ENCODE measurements at places on chromosomes 3 and 15. TPM values are rescaled to one million over a fixed set of nuclear protein-coding genes. Genes with fewer than 3 reads are reported as not detected.
A peak's percentile ranks its signal among the peaks of the same experiment; 100 is the strongest.

The MLF1 gene
- 56.1 TPM for polyA plus RNA-seq

The PSMA4 gene
- 294 TPM for polyA plus RNA-seq

The SPESP1 gene
- 4.2 TPM for polyA plus RNA-seq

The THOC7 gene
- 93.1 TPM for polyA plus RNA-seq

The KLHL18 gene
- polyA plus RNA-seq: 12.4 TPM

The BMF gene
- 43.6 TPM for polyA plus RNA-seq

The MUC20 gene
- 18.3 TPM for polyA plus RNA-seq

The RTF1 gene
- polyA plus RNA-seq: 74.3 TPM

The WNT5A gene
- 44.2 TPM for polyA plus RNA-seq

The TMEM266 gene
- polyA plus RNA-seq: 10.5 TPM

The SLC28A2 gene
- 0.20 TPM for polyA plus RNA-seq

GRCh38 chr3:105613120-105613519, 246.4 kb downstream of the ALCAM start:
- DNase-seq: no peak

DNA sequence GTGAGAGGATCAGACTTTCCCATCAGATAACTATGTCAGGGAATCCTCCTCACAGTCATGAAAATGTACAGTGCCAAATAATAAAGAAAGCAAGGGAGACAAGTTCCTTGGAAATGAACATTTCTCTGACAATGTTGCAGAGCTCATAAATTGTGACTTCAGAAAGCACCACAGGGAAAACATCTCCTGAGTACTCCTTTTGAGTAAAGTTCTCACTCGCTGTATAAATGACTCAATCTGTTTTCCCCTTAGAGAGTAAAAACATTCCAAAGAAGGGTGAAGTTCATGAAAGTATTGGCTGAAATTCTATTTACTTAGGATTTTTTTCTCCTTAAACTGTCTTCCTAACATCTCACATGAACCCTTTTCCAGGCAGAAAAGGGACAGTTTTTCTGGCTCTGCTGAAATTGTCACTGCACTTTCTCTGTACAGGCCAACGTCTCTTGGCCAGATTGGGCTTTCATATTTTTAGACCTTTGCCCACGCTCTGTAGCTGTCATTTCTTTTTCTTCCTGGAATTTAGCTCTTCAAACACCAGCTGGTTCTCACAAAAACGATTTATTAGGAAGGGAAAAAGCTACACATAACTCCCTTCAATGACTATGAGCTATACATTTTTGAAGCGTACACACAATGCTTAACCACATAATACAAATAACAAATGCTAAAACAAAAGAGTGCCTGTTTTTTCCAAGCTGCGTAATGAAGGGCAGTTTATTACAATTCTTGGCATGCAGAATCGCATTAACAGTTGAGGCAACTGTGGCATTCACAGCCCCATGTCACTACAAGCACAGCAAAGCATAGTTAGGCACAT, 216.1 kb downstream of the ATP8B4 start:
- DNase-seq: peak; percentile 80

DNA sequence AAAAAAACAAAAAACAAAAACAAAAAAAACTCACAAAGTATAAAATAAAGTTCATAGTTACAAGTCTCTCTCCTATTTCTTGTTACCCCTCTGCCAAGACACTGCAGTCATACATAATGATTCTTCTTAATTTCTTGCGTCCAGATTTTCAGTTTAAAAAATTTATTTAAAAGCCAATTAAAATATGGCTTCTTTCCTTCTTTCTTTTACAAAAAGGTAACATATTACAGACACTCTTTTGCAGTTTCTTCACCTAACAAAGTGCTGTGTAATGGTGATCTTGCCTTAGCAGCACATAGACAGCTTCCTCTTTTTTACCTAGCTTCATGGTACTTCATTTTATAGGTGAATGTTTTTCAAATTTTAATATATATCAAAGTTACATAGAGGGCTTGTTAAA, 136.1 kb upstream of the SGO1 start:
- no peak for DNase-seq

DNA sequence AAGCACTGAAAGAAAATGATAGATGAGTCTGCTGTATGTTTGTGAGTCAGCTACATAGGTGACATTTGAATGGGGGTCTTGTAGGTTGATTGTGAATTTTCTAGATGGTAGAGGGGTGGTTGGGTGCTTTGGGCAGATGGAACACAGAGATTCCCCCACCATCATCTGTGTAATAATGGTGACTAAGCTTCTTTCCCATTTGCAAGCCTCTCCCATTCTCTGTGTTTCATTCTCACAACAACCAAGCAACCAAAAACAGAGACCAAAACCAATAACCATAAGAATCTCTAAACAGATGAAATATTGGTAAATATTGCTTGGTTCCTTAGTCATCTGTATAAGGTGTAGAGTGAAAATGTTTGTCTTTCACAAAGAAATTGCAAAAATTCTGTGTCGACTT, 17.8 kb upstream of the UTS2B start:
- no peak for DNase-seq

GRCh38 chr3:182246870-182247269, 535.1 kb downstream of the SOX2 start:
- DNase-seq: no peak

GRCh38 chr3:47315069-47315647, 32.4 kb downstream of the KLHL18 start:
- no peak for DNase-seq

- no peak for DNase-seq
Observed at GRCh38 chr15:30930422-30930821, 26.7 kb downstream of the FAN1 start.

GRCh38 chr3:62805106-62805505, 70.1 kb downstream of the CADPS start:
- DNase-seq: no peak

- no peak for DNase-seq
Observed at GRCh38 chr3:154421083-154421482, 8.9 kb downstream of the GPR149 start.

- DNase-seq: no peak
Observed at GRCh38 chr15:27868828-27869404, 230.2 kb downstream of the OCA2 start.

- DNase-seq: no peak
Observed at GRCh38 chr3:82274897-82275296, 513.5 kb upstream of the GBE1 start.

- no peak for DNase-seq
Observed at GRCh38 chr3:197858133-197858532, 67.1 kb downstream of the LRCH3 start.

DNA sequence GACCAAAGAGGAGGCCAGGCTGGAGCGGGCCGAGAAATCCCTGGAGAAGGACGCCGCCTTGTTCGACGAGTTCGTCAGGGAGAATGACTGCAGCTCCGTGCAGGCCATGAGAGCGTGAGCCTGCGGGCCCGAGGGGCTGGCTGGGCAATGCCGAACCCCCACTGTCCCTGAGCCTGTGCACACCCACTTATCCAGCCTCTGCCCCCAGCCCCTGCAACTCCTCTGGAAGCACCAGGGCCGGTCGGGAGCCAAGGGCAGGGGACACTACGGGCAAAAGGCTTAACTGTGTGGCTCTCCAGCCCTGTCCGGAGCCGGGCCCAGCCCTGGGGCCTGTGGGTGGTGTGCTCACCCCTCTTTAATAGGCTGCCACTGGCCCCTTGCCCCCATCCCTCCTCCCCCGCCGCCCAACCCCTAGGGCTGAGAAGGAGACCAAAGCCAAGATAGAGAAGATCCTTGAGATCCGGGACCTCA, 24.0 kb downstream of the CFAP100 start:
- DNase-seq: no peak

GRCh38 chr3:41836360-41837134, 125.4 kb downstream of the ULK4 start:
- no peak for DNase-seq

DNA sequence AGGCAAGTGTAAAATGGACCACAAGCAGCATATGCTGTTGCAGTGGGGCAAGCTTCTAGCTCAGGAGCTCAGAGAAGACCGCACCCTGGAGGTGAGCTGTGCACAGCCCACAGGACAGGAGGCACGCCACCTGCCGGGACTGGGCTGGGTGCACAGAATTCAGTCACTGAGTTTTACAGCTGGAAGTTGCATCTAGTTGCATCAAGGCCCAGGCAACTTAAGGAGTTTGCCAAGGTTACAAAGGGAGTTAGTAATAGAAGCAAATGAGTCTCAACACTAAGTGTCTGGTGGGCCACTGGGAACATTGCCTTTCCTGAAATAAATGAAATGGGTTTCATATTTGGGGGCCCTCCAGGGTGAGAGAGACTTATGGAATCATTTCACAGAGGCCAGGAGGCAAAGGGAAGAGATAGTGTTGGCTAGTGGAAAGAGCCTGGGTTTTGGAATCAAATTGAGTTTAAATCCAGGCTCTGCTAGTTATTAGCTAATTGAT, 36.0 kb upstream of the TIMP4 start:
- DNase-seq: no peak

- no peak for DNase-seq
Observed at GRCh38 chr3:39104961-39105686, 2.3 kb downstream of the GORASP1 start.

GRCh38 chr3:11391174-11391879, 119.1 kb downstream of the ATG7 start:
- DNase-seq: no peak

DNA sequence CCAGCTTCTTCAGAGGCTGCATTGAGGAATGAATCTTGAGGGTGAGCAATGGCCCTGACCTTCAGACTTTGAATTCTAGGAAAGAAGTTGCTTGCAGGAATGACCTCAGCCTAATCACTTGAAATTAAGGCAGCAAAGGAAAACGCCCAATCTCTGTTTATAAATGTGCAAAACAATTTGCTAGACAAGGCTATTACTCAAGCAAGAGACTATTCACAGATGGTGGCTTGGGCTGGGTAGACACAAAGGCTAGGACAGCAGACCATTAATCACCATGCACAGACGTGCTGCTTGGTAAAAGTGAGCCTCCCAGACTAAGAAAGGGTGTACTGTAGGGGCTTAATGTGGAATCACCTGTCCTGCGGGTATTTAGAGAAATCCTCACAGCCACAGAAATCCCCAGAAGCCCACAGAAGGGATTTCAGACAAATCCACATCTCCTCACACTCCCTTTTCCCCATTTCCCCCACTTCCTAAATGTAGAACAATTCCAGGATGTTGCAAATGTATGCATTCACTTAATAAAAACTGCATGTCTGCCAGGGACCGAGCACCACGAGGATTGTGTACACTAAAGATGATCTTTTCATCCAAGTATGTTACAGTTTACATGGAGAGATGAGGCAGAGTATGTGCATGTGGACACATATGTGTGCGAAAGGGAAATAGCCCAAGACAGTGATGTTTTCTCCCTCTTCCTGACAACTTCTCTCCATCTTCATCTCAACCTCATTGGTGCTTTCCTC, 259.5 kb downstream of the THSD4 start:
- no peak for DNase-seq

GRCh38 chr3:83321891-83322290, 1560.4 kb upstream of the GBE1 start:
- DNase-seq: no peak

- no peak for DNase-seq
Observed at GRCh38 chr3:36557708-36558421, 177.6 kb downstream of the STAC start.

GRCh38 chr3:123475786-123476185, 26.9 kb upstream of the ADCY5 start:
- DNase-seq: no peak

GRCh38 chr3:55634345-55634744, 147.2 kb upstream of the WNT5A start:
- DNase-seq: no peak

- DNase-seq: no peak
Observed at GRCh38 chr3:128488991-128489673, 3.9 kb downstream of the GATA2 start.
